ENCODE measurements at places on chromosomes 13 and 19.
A peak's percentile ranks its signal among the peaks of the same experiment; 100 is the strongest.

GRCh38 chr13:29535663-29536655, 59.5 kb downstream of the SLC7A1 start:
- no peak for DNase-seq

- DNase-seq: no peak
Measured at GRCh38 chr19:7953060-7953459, 9.6 kb upstream of the TIMM44 start.

GRCh38 chr13:52104624-52105023, 24.2 kb downstream of the NEK5 start:
- no peak for DNase-seq

DNA sequence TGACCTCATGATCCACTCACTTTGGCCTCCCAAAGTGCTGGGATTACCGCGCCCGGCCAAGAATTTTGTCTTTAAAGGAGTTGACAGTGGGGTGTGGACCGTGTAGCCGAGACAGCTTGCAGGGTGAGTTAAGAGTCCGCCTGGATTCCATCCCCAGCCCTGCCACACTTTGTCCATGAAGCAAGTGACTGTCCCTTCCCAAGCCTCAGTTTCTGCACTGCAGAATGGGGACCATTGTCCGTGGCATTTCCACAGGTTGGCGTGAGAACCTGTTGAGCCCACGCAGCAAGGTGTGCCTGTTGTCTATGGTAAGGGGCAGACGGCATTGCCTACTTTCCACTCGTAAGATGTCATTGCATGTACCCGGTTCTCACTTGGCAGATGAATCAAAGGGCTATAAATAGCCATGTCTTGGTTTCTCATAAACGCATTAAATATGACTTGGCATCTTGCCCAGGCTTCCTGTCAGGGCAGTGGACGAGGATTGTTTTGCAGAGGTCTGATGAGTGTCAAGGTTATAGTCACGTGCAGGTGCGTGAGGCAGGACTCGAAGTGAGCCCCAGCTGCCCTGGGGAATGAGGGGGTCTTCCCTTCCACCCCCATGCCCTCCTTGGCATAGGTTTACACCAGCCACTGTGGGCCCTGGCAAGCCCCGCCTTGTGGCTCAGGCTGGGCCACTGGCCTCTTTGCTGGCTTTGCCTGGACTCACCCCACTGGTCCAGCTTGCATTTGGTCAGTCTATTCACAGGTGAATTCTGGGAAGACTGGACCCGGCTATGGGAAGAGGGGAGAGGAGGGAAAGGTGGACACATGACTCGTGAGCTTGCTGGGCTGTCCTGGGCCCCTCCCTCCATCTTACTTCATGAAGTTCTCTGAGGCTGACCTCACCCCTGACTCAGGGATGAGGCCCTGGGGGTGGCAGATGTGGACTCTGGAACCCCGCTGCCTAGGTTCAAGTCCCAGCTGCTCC, 14.6 kb downstream of the FAM187B start:
- DNase-seq: peak; percentile 93

DNA sequence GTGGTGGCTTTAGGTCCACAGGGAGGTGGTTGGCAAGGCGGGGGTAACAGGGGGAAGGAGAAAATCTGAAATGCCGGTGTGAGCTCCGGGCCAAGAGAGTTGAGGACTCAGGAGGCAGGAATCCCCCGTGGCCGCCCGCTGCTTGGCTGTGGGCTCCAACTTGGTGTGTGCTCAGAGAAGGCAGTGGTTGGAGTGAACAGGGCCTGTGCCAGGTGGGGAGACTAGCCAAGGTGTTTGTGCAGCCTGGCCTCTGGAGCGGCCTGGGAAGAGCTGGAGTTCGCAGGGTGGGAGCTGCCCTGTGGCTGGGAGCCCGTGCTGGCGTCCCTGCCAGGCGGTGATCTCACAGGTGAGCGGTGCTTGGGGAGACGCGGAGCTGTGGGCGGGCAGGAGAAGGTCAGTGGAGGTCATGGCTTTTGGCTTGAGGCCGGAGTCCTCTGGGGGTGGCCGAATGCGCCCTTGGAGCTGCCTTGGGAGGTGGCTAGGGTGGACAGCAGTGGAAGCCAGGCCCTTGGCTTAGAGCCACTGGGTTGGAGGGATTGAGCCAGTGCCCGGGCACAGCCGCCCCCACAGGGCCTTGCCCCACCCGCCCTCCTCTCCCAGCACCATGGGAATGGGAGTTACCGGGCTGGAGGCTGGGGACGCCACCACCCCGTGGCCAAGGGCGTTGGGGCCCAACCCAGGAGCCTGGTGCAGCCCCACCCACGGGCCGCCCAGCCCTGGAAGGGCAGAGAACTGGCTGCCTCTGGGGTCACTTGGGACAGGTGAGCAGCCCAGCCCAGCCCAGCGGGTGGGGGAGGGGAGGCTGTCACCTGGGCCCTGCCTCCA, 7.1 kb upstream of the CIRBP start:
- DNase-seq: peak; percentile 97

- no peak for DNase-seq
Measured at GRCh38 chr13:106110241-106110855, 425.1 kb downstream of the EFNB2 start.

DNA sequence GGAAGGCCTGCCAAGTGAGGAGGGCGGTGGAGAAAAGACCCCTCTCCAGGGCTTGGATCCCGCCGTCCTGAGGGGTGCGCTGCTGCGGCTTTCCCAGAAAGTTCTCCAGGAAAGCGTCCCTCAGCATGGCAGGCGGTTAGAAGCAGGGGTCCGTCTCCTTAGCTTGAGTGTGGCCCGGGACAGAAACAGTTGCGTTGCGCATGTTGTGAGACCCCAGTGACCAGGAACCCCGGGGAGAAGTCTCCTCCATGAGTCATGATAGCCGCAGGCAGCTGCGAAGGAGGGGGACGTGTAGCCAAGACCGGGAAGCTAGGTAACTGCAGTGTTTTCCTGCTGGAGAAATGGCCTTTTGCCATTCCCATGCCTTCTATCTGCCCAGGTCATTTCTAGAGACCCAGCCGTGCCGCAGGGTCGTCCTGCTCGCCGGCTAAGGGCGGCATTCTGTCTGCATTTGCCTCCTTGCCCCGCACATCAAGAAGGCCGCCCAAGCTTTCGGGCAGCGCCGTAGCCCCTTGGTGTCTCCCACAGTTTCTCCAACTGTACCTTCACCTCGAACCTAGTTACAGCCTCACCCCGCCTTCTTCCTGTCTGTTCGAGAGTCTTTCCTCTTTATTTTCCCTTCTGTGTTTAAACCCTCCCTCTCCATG, 64.3 kb downstream of the TM9SF2 start:
- DNase-seq: no peak

DNA sequence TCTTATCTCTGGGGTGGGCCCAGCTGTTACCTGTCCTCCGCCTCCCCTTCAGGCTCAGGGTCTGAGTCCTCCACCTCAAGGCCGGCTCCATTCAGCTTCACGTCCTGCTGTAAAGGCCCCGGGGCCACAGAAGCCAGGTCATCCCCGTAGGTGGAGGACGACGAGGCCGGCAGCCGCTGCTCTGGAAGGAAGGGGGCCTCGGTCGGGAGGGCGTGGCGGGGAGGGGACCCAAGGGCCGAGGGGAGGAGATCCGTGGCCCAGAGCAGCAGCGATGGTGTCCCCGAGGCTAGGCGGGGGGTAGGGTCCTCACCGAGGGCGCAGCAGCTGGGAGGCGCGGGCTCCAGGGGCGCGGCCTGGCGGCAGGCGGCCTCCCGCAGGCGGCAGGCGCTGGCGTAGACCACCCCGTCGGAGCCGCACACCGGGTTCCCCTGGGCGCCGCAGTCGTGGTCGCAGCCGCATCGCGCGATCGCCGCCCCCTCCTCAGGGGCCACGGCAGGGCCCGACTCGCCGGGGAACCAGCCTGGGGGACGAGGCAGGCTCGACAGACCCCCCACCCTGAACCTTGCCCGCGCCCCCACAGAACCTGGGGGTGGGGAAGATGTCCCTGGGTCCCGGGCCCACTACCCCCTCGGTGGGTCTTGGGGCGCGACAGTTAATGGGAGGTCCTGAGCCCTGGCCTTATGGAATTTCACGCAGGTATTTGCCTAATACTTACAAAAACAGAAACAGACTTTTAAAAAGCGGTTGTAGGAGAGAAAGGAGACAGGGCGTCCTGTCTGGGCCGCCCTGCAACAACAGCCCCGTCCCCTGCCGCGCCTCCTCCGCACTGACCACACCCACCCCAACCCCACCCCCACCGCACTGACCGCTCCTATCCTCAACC, 7.6 kb downstream of the F2RL3 start:
- no peak for DNase-seq

DNA sequence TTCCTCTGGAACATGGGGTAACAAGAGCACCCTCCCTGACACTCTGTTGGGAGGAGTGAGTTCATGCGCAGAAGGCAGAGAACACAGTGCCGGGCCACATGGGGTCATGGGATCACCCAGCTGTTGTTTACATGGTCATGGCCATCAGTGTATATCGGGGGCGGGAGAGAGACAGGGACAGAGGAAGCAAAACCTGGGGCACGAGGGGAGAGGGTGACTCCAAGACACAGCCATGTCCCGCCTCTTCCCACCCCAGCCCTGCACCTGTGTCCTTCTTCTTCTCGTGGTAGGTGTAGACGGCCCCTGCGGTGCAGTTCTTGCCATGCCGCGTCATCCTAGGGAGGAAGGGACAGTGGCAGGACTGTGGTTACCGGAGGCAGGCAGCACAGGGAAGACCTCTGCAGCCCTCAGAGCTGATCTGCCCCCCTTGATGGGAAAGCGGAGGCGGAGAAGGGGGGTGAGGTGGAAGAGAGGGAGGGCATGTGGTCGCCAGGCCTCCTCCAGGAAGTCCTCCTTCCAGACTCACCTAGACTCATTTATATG, 19.9 kb downstream of the NOSIP start:
- no peak for DNase-seq

DNA sequence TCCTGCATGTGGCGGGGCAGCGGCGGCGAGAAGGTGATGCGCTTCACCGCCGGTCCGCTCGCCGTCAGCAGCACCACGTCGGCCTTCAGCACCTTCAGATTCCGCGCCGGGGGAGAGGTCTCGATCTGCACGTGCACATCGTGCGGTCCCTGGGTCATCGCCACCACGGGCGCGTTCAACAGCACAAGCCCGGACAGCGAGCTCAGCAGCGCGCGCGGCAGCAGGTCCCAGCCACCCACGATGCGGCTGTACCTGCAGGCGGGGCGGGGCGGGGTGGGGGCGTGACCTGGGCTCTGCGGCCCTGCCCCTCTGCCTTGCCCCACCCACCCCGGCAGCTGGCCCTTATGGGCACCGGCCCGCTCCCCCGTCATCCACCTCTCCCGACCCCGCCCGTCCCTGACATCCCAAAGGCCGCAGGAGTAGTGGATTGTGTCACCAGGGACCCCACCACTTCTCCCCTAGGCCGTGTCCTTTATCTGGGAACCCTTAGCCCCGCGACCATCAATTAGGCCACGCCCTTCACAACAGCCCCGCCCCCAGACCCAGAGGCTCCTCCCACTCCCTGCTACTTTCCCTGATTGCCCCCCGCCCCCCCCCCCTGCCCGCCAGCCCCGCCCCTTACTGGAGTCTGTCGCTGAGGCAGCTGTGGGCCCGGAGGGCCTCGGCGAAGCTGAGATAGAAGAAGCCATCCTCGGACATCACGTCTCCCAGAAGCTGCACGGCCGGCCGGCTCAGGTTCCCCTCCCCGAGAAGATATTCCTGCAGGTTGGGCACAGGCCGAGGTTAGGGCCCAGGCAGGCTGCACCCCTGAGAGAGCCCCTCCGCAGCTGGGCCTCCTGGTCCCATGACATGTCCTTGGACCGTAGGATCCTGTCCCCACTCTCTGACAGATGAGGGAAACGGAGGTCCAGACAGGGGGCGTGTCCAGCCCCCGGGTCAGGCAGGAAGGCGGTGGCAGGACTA, 6.1 kb downstream of the IL4I1 start:
- no peak for DNase-seq

- DNase-seq: no peak
Measured at GRCh38 chr19:30326393-30326710, 45.8 kb upstream of the ZNF536 start.

- DNase-seq: no peak
Measured at GRCh38 chr19:15551293-15552004, 43.1 kb downstream of the CYP4F22 start.

Data from LNCaP clone FGC (cell line).